ENCODE measurements at places on chromosomes 16 and 17.
A peak's percentile ranks its signal among the peaks of the same experiment; 100 is the strongest.

- no peak for DNase-seq
Measured at GRCh38 chr17:28097901-28098300, 55.4 kb downstream of the NLK start.

- DNase-seq: peak; percentile 84
Measured at GRCh38 chr17:17313350-17313991, 10.3 kb downstream of the NT5M start.

DNA sequence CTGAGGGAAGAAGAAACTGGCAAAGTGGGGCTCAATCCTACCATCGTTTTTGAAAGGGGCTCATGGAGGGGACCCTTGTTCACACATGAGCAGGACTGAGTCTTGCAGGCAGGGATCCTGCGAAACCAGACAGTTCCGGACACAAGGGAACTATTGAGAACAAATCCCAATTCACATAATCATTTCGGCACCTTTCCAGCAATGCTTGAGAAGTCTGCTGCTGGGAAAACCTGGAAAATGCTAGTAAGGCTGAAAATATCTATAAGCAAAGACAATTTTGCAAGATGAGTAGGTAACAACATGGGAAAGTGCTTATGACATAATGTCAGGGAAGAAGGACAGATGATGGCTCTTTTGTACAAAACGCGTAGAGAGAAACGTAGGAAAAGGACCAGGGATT is 52.1 kb upstream of the BPTF start:
- no peak for DNase-seq

- DNase-seq: no peak
Measured at GRCh38 chr17:74759941-74760340, 11.5 kb downstream of the NHERF1 start.

- peak; percentile 91 for DNase-seq
Measured at GRCh38 chr17:82449131-82449882, 1.2 kb downstream of the CYBC1 start.

Measured in CD4-positive, alpha-beta T cell treated with Interleukin-4 for 1 hour (primary cell).